ENCODE measurements at places on chromosomes 4 and X.

- no peak for DNase-seq
- no peaks in the 10 kb centered on the region for H3K36me3 ChIP-seq
- peaks cover 3% of the 10 kb centered on the region for H3K27me3 ChIP-seq
- no peak overlapping the region for H3K27ac ChIP-seq
- no peaks in the 10 kb centered on the region for H3K4me1 ChIP-seq
- no peak overlapping the region for H3K4me3 ChIP-seq
Observed at GRCh38 chrX:153445106-153445855, 575 bp downstream of the TREX2 start.

DNA sequence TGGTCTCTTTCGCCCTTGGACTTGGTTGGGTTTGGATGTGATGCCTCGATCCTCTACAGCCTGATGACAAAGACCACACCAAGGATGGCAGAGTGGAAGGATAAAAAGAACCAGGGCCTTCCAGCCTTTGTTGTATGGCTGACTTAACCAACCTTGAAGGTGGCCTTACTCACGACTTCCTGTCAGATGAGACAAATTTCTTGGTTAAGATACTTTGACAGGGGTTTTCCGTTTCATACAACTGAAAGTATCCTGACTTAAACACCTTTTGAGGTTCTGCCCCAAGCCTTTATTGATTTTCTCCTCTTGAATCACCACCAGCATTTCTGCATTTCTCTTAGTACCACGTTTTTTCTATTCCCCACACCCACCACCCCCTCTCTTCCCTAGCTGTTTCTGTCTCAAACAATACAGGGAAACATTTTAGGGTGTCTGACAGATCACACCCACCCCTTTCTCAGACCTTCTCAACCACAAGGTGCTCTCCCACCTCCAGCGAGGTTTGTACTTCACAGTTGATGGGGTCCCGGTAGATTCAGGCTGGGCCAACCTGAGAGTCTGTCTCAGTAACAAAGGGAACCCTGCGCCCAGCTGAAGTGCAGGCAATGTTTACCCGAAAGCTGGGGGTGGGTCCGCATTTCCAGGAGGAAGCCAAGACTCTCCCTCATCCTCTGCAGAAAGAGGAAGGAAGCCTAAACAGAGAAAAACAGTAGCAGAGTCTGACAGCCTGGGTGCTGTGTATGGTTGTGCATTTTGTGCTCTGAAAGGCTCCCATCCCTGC, 5.0 kb upstream of the TSPAN5 start:
- peaks cover 12% of the 10 kb centered on the region for H3K27me3 ChIP-seq
- H3K27ac ChIP-seq, result peak overlapping the region; percentile 93
- no peak overlapping the region for H3K4me3 ChIP-seq
- H3K4me1 ChIP-seq, result peaks cover 27% of the 10 kb centered on the region
- peak; percentile 25 for DNase-seq

GRCh38 chr4:168498251-168498650, 1.4 kb downstream of the PALLD start:
- H3K36me3 ChIP-seq, result no peaks in the 10 kb centered on the region
- H3K27me3 ChIP-seq, result peaks cover 2% of the 10 kb centered on the region
- DNase-seq, result no peak

GRCh38 chrX:17732138-17732783, 5.0 kb upstream of the SCML1 start:
- DNase-seq, result no peak
- peaks cover 7% of the 10 kb centered on the region for H3K4me1 ChIP-seq
- peaks cover 1% of the 10 kb centered on the region for H3K27me3 ChIP-seq
- H3K4me3 ChIP-seq, result no peak overlapping the region
- H3K36me3 ChIP-seq, result peaks cover 4% of the 10 kb centered on the region

- no peak for DNase-seq
- no peaks in the 10 kb centered on the region for H3K36me3 ChIP-seq
- H3K4me1 ChIP-seq, result peaks cover 3% of the 10 kb centered on the region
- no peak overlapping the region for H3K4me3 ChIP-seq
- H3K27ac ChIP-seq, result no peak overlapping the region
- H3K27me3 ChIP-seq, result peaks cover 16% of the 10 kb centered on the region
Observed at GRCh38 chr4:5925419-5926200, 32.7 kb upstream of the CRMP1 start.
